Thoracic aorta (tissue), 2 donors: ENCODE measurements at places on chromosomes 13 and 19.

DNA sequence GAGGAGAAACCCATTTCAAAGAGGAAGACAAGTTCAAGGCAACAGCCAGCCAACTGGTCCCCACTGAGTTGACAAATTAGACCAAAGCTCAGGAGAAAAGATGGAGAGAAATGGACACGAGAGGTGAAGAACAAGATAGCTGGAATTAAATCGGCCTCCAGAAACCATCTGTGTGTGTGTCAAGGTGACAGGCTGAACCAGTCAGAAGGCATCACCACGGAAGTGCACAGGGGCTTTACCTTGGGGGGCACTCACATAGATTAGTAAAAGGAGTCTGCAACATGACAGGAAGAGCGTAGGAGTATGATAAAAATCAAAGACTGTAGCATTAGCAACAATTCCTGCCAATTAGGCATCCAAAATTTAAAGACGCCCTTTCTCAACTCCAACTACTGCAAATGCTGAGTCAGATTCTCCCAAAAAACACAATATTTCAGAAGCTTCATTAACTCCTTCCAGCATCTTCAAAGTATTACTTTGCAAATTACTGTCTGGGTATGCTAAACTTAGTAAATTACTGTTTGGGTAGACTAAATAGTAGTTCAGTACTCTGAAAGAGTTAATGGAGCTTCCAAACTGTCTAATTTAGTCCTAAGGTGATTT, 66.2 kb downstream of the FOXO1 start:
- no peak for DNase-seq

GRCh38 chr19:532561-533363, 1.2 kb downstream of the CDC34 start:
- DNase-seq, result no peak

DNA sequence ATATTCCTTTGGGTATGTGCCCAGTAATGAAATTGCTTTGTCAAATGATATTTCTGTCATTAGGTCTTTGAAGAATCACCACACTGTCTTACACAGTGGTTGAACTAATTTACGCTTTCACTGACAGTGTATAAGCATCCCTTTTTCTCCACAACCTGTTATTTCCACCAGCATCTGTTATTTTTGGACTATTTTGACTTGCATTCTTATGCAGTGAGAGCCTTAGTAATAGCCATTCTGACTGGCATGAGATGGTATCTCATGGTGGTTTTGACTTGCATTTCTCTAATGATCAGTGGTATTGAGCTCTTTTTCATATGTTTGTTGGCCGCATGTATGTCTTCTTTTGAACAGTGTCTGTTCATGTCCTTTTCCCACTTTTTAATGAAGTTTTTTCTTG, 92.0 kb upstream of the SPATA13 start:
- no peak for DNase-seq

DNA sequence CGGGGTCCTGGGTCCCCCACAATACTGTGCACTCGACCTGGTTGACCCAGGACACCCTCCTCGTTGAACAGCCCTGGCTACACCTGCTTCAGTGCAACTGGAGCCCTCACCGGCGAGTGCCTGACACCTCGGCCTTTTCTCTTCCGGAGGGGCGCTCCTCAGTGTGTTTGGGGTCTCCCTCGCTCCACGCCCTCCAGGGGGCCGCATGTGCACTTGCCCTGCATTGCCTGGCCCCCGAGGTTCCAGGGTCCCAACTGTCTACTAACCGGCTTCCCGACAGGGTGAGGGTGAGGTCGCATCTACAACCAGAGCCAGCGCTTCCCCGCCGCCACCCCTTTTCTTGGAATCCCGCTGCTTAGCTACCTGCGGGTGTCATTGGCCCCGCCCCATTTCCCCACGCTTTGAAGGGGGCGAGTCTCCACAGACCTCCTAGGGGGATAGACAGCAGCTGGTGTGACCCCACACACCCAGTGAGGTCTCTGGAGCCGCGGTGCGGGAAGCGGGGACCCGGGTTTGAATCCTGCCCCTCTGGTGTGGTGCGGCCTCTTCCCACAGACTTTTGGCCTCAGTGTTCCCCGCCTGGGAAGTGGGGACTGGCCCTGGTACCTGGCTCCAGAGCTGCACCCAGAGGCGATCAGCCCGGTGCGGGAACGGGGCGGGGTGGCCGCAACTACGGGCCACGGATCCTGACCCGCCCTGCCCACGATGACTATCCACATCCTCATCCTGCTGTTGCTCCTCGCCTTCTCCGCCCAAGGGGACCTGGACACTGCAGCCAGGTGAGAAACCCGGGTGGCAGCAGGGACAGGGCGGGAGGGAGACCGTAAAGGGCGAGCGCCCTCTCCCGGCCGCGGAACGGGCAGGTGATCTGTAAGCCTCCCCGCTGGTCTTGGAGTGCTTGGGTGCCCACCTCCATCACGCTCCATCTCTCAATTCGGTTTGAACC, at the start of gene ADM5:
ADM5 (plus strand) TSS at position 462 of the 946 bp plus-strand sequence; CDS start at position 706, 244 bp downstream.
- DNase-seq, result no peak

DNA sequence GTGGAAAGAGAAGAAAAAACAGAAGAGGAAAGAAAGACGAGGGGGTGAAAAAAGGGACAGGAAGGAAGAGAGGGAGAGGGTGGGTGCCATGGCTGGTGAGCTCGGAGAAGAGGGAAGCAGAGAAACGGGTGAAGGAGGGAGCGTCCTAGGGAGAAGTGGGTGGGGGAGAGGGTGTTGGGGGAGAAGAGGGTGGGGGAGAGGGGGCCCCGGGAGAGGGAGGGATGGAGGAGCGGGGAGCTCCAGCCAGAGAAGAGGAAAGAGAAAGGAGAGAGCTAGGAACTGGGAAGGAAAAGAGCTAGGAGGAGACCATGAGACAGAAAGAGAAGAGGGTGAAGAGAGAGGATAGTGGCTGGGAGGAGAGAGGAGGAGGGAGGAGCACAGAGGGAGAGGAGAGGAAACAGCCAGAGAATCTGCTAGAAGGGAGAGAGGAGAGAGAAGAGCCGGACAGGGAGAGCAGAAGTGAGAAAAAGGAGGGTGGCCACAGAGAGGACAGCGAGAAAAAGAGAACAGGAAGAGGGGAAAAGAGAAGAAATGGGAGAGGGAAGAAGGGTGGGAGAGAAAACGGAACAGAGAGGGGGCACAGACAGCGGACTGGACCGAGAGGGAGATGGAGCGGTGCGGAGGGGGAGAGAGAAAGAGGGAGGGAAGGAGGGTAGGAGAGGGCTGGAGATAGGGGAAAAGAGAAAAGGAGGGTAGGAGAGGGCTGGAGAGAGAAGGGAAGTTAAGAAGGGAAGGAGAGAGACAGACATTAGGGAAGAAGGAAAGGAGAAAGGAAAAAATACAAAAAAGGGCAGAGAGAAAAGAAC, 11.9 kb upstream of the GARIN5A start:
- no peak for DNase-seq

DNA sequence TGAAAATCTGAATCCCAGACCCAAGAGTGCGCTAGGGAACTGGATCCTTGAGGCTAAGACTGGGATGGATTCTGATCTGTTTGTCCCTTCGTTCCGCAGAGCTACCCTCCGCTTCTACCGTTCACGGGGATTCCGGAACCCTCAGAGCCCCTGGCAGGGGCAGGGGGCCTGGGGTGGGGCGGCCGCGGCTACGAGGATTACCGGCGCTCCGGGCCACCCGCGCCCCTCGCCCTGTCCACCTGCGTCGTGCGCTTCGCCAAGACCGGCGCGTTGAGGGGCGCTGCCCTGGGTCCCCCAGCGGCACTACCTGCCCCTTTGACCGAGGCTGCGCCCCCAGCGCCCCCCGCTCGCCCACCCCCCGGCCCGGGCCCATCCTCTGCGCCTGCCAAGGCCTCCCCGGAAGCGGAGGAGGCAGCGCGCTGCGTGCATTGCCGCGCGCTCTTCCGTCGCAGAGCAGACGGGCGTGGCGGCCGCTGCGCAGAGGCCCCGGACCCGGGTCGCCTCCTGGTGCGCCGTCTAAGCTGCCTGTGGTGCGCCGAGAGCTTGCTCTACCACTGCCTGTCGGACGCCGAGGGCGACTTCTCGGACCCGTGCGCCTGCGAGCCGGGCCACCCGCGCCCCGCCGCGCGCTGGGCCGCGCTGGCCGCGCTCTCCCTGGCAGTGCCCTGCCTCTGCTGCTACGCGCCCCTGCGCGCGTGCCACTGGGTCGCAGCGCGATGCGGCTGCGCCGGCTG, 7.1 kb downstream of the SPRED3 start:
- DNase-seq, result no peak

- DNase-seq, result no peak
These were observed 9.0 kb downstream of the CAPN12 start for GRCh38 chr19:38735257-38735686.

DNA sequence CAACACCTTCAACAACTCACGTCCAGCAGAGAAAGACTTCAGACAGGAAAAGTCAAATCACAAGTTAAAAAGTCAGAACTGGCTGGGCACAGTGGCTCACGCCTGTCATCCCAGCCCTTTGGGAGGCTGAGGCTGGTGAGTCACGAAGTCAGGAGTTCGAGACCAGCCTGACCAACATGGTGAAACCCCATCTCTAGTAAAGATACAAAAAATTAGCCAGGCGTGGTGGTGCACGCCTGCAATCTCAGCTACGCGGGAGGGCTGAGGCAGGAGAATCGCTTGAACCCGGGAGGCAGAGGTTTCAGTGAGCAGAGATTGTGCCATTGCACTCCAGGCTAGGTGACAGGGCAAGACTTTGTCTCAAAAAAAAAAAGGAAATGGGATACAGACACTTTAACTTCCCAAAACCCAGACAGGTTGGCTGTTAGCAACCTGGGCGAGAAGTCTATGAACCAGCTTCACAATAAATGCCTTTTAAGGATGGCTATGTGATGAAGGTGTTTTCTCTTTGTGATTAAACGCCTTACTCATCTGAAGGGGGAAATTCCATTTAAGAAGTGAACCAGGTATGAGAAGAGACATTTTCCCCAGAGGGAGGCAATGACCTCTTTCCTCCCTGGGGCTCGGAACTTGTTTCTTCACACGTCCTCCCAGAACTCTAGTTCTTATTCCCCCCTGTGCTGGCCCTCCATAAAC, 80.4 kb downstream of the INSR start:
- DNase-seq, result no peak

GRCh38 chr13:102466610-102467190, 64.9 kb upstream of the FGF14 start:
- no peak for DNase-seq

GRCh38 chr19:37936886-37937285, 29.9 kb downstream of the SIPA1L3 start:
- DNase-seq, result no peak

DNA sequence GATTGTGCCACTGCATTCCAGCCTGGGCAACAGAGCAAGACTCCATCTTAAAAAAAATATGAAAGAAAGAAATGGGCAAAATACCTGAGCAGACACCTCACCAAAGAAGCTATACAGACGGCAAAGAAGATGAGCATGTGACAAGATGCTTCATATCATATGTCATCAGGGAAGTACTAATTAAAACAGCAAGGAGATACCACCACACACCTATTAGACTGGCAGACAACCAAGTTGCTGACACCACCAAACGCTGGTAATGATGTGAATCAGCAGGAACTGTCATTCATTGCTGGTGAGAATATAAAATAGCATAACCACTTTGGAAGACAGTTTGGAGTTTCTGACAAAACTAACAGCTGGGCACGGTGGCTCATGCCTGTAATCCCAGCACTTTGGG, 11.5 kb upstream of the TFDP1 start:
- no peak for DNase-seq

DNA sequence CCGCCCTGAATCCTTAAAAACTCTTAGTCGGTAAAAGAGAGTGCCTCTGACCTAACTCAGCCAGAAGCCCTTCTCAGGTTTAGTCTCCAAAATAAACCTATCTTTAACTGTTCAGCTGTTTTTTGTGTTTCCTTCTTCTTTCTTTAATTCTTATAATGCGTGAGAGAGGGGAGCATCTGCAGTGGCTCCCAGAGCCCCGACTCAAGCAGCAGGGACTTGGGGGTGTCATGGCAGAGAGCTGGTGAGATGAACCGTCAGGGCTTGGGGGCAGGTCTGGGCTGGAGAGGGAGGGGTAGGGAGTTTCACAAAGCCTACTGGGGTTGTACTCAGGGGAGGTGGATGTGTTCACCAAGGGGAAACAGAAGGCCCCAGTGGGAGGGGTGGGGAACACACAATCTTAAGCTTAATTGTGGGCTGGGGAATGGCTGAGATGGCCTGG, 16.8 kb upstream of the SIGLEC6 start:
- no peak for DNase-seq

GRCh38 chr19:1527650-1528309, 3.9 kb downstream of the PLK5 start:
- DNase-seq, result no peak

DNA sequence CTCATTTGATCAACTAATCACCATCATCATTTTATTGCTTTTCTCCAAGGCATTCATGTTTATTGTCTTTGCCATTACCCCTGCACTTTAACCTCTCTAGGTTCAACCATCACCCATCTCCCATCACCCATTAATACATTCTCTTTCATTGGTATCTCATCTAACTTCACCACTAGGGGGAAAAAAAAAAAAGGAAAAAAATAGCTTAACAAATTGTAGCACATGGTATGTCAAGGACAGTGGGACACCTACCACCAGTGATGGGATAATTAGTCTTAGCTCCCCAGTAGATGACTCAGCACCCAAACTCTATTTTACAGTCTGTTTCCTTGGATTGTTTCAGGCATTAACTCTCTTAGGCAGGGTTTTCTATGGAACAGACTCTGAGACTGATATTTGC, 1770.2 kb upstream of the MIR17HG start:
- no peak for DNase-seq

GRCh38 chr19:7701654-7702457, at the start of gene FCER2:
Gene FCER2, minus strand, starts transcription at chr19:7702131. Its CDS starts 2,371 bp downstream, at chr19:7699760.
- no peak for DNase-seq
